ENCODE measurements at places on chromosomes 2 and 18.

GRCh38 chr2:160742667-160743066, 249.1 kb upstream of the RBMS1 start:
- DNase-seq = no peak

DNA sequence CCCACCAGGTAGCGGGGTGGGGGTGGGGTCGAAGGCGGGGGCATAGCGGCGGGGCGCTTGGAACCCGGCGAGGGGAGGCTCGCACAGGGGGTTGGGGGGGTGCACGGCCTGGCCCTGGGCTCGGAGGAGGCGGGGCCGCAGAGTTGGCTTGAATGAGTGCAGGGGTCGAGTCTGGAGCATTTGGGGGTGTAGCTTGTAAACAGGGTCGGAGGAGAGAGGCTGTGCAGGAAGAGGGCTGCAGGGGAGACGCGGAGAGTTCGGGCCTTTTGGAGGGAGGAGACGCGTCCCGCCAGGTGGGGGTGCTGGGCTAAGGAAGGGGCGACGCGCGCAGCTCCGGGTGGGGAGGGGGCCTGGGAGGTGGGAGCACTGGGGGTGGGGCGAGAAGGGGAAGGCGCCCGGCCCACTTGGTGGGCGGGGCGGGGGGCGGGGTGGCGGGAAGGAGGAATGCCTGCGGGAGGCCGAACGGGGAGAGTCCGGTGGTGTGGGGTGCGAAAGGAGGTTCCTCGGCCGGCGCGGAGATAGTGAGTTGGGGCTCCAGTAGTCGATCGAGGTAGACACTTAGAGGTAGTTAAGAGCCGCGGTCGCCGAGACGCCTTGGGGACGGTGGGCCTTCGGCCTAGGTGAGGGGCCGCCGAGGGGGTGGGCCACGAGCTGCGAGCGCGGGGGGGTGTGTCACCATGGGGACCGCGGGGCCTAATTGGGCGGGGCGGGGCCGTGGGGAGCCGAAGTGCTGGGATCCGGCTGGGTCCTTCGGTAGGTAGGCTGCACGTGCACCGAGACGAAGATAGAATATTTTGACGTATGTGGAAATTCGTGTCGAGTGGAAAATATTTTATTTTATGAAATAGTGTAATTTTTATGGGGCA, 774 bp downstream of the MSH6 start:
- peak; percentile 30 for DNase-seq

GRCh38 chr2:6878549-6878948, 972 bp downstream of the RSAD2 start:
- DNase-seq = no peak

DNA sequence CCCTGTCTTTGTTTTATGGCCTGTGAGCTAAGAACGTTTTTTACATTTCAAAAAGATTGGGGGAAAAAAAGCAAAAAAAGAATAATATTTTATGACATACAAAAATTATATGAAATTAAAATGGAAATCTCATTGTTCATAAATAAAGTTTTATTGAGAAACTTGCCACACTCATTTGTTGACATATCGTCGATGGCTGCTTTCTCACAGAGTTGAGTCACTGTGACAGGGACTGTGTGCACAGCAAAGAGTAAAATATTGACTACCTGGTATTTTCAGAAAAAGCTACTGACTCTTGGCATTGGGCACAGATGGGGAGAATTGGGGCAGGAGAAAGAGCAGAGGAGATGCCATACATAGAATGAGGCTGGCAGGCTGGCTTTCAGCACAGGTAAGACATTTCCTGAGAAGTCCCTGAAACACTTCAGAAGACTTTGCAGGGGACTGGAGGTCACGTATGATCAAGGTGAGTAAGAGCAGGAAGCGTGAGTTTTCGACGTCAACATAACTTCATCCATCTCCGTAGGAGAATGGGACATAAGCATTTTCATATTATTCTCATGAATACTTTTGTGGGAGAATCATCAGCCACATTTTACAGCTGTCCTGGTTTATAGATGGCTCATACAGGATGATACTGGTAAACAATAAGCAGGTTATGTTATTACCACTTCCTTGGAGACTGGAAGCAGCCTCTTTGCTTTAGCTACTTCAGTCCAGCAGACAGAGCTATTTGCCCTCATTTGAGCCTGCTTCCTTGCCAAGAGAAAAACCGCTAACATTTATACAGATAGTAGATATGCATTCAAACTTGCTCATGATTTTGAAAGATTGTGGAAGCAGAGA, 32.5 kb upstream of the PUM2 start:
- peak; percentile 89 for DNase-seq

DNA sequence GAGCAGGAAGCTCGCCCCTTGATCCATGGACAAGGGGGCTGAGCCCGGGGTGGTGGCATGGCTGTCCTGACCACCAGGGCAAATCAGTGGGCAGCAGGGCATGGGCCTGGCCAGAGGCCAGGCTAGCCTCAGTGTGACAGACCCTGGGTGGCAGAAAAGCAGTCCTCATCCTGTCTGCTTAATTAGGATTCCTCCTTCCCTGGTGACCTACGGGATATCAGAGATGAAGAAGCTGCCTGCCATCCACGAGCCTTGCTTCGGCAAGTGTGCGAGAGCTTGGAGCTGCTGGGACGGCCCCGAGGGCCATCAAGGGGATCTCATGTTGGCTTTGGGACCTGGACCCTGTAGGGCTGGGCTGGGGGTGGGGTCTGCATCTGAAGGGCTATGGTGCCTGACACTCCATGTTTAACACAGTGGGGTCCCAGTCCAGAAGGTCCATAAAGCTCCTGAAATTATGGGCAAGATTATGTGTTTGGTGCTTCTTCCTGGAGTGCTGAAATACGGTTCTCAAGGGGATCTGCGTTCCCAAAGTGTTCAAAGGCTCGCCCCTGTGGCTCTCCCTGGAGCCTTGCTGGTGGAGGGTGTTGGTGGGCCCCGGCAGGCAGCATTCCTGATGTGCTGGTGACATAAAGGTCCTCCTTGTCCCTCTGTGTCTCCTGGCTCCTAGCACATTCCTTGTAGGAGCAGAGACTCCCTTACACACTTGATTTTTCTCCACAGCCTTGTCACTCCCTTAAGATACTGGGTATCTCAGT, 52.6 kb downstream of the KCNIP3 start:
- DNase-seq = no peak

DNA sequence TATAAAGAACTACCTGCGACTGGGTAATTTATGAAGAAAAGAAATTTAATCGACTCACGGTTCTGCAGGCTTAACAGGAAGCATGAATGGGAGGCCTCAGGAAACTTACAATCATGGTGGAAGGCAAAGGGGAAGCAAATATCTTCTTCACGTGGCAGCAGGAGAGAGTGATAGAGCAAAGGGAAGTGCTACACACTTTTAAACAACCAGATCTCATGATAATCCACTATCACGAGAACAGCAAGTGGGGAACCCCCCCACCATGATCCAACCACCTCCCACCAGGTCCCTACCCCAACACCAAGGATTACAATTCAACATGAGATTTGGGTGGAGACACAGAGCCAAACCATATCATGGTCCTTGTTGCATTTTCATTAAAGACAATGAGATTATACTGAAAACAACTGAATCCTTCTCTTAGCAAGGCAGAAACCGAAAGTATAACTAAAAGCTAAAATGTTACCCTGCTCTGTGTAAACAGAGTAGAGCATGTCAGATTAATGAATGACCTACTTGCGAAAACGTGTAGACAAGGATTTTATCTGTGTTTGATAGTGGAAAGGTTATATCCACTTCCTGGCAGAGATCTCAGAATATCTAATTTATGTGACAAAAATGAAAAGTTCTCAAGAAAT, 60.1 kb upstream of the RBBP8 start:
- DNase-seq = no peak

DNA sequence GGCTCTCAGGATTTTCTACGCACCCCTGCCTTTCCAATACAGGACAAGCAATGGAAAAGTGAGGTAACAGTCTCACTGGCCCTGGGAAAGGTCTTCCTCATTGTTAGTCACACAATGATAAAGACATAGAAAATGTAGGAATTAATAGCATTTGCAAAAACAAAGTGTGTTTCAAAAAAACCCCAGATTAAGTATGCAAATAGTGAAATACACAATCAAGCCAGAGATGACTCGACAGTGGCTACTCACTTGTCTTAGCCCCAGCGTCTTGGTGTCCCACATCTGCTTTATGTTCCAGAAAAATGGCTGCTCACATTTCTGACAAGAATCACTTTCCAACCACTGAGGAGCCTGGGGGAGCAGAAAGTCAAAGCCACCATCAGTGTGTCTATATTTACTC, 47.0 kb upstream of the AP1S3 start:
- DNase-seq = no peak

DNA sequence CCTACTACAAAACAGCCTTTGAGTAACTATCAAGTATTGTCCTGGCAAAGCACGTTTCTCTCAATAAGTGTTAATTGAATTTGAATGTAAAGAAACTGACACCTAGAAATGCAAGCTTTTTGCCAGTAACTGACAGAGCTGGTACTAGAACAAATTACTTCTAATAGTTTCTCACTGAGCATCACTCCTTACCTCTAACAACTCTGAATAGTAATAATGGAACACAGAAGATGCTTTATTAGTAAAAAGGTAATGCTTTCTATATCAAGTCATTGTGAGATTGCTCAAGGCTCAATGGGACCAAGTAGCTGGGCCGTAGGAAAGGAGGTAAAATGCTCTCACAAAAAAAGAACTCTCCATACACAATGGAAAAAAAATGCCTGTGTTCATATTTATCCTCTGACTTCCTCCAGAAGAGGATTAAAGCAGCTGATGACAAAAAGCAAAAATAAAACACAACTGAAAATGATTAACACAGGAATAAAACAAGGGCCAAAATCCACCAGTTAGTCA, 11.8 kb downstream of the RASGRP3 start:
- no peak for DNase-seq

DNA sequence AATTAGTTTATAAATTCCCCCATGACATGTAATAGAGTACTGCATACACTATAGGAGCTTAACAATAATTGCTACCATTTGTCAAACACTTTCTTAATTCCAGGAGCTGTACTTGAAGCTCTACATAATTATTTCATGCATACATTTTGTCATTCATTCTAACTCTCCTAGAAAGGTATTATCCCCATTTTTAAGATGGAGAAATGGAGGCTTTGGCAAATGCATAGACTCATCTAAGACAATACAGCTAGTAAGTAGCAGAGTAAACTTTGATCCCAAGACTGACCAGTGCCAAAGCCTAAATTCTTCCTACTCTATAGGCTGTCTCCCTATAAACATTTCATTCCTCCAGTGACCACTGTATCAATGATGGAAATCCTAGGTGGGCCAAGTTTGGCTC, 42.6 kb upstream of the TMEM247 start:
- no peak for DNase-seq

GRCh38 chr2:172098287-172098649, 4.4 kb downstream of the DLX2 start:
- no peak for DNase-seq

DNA sequence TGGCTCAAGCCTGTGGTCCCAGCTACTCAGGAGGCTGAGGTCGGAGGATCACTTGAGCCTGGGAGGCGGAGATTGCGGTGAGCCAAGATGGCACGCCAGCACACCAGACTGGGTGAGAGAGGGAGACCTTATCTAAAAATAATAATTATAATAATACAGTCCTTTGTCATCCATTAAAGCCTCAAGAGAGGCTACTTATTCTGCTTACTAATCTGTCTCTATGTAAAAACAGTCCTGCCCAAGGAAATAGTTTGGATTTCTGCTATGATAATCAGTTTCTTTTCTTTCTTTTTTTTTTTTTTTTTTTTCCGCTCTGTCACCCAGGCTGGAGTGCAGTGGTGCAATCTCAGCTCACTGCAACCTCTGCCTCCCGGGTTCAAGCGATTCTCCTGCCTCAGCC, 228.3 kb downstream of the C1D start:
- DNase-seq = no peak

DNA sequence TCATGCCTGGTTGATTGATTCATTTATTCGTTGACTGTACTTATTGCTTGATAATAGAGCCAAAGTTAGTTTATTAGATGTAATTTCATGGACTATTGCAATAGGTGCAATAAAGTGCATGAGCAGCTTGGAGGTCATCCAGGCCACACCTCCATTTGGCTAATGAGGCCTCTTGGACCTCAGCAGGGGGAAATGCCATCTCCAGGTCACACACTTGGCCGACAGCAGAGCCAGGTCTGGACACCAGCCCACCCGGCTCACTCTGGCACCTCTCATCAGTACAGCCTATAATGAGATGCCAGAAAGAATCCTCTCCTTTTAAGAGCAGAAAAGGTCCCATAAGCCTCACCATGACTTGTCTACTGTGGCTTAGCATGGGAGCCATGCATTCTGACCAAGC, 71.2 kb upstream of the AFF3 start:
- DNase-seq = no peak

DNA sequence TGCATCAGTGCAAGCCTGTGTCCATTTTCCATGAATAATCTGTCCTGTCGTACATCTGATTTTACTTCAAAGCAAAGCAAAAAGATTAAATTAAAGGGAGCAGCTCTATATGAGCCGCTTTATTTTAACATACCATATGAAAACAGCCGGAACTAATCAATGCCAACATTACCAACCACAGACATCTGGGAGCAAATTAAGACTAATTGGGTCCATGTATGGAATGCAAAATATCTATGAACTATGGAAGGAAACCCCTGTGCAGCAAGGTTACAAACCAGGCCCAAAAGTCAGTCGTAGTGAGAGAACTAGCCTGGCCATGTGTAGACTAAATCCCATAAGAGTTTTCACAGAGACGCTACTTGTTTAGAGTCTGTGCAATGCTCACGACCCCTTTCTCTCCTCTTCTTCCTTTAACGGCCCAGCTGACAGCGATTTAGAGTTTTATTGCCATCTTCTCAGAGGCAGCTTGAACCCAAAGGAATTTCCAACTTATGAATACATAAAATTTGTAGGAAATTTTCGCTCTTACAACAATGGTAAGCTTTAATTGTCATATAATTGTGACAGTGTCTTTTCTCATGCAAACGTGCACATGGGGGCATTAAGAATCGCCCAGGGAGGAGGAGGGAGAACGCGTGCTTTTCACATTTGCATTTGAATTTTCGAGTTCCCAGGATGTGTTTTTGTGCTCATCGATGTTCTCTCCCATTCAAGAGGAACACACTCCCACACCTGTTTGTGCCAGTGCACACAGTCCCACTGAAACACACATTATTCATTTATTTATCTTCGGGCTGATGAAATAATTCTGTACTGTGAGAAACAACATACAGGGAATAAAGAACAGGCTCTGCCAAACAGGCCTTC, 52.9 kb upstream of the RPL31 start:
- no peak for DNase-seq

DNA sequence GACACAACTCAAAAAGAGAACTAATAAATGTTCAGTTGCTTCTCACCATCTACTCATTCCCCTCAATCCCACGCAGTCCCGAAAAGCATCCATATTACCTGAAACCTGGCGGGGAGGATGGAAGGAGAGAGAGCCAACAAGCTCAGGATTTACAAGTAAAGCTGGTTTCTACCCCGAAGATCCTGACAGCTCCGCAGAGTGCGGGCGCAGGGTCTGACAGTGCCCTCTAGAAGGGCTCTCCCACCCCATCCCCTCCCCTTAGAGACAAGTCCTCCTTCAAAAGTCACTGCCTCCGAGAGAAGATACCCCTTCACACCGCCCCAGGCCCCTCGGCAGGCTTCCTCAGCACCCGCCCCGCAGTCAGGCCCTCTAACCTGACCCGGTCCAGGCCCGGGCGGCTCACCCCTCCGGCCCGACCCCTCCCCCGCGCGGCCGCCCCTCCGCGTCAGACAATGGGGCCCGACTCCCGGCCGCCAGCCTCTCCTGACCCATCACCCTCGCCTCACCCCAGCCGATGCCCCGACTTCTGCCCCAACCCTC, 550 bp downstream of the RAB1A start:
- no peak for DNase-seq

- no peak for DNase-seq
These were observed 71.4 kb upstream of the CXCR4 start for GRCh38 chr2:136189221-136189782.

Measured in PC-3 (cell line).